Cerebellar nuclear complex (tissue), 1 donor: ENCODE measurements at places on chromosomes 11 and 22.

- DNase-seq: no peak
Measured at GRCh38 chr11:32105871-32106560, 15.1 kb downstream of the RCN1 start.

DNA sequence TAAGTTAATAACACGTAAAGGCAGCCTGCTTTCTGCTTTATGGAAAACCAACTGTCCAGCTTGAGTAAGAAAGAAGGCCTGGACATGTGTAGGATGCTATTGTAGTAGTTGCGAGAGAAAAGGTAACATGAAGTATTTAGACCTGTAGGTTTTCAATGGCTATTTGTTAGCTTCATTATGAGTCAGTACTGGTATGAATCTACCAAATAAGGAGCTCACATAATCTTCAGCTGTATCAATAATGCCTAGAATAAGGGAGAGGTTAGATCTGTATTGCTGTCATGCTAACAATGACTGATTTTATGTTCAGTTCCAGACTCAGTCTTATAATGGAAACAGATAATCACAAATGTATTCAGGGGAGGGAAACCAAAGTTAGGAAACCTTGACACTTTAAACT, 550.3 kb downstream of the CNTN5 start:
- DNase-seq: no peak

DNA sequence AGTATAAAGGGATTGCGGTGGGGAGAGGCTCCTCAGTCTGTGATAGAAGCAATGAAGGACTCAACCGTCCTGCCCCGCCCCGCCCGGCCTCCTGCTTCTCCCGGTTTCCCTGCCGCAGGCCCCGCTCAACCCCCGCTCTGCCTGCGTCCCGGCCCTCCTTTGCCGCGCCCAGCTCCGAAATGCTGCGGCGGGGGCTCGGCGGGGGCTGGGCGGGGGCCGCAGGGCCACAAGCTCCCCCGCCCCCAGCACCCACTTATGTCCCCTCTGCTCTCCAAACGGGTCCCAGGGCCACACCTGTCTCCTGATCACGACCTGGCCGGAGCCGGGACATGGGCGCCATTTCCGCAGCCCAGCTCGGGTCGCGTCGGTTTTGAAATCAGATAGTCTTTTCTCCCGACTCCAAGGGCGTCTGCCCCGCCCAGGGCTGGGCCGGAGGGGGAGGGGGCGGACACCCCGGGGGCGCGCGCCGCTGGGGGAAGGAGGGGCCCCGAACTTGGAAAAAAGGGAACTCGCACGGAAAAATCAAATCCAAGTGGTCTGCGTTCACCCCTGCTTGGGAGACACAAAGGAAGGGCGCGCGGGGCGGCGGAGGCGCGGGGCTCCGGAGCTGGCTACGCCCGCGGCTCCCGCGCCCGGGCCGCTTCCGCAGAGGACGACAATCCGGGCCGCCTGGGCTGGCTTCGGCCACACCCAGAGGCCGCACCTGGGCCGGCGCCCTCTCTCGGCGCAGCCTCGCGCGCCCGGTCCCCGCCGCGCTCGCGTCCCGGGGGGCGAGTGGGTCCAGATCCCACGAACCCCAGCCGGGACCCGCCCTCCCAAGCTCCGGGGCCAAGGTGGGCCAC, 70.6 kb upstream of the EP300 start:
- DNase-seq: peak; percentile 13

DNA sequence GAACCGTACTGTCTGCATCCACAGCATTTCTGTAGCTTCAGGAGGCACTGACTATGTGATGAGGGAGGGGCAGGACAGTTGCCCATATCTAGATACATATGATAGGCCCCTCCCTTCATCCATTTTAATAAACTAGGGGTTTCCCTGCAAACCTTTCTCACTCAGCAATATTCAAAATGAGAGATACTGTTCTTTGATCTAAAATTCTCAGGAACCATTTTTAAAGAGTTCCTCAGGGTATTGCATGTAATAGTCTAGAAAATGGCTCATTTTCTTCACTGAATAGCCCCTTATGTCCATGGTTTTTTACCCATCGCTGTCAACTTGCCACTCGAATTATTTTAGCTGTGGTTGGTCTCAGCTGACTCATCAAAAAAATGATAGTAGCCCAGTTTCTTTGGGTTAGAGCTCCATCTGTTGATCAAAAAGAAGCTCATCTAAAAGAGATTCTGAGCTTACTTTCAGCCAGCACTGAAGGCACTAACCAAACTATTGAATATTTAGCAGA, 37.0 kb upstream of the DNAJB7 start:
- peak; percentile 6 for DNase-seq

DNA sequence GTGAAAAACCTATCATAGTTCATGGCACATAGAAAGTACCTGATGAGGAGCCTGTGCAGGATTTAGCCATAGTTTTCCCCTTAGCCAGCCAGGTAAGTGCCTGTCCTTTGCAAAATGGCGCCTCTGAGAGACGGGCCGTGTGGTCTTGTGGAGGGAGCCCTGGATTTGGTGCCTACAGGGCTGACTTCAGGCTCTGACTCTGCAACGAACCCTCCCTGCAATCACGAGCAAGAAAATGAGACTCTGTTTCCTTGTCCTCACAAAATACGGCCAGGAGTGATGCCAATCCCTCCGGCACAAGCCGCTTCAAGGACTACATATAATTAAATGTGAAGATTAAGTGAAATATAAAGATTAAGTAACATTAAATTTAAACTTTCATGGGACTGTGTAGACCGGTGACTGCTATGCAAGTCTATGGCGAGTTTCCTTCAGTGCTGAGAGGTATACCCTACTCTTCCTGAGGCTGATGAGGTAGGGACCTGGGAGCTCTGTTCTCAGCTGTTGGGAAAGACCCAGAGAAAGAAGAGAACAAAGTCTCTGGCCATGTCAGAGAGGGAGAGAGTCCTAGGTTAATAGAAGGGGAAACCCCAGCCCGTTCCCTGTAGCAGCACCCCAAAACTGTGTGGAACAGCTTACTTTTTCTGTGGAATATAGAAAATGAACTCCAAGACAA, 6.1 kb upstream of the CXCR5 start:
- DNase-seq: no peak

DNA sequence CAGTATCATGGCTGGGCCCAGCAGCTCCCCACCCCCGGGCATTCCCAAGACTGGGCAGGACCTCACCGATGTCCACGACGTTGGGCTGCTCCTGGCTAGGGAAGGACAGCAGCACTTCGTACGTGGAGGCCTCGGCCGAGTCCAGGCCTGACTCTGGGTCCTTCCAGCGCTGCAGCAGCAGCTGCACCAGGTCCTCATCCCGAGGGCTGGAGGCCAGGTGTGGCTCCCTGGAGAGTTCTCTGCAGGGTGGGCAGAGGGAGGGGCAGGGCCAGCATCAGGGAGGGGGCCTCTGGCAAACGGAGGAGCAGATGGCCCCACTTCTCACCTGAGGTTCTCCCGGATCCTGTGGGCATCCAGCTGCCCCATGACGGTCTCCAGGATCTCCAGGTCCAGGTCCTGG, 341 bp downstream of the NAALADL1 start:
- no peak for DNase-seq

DNA sequence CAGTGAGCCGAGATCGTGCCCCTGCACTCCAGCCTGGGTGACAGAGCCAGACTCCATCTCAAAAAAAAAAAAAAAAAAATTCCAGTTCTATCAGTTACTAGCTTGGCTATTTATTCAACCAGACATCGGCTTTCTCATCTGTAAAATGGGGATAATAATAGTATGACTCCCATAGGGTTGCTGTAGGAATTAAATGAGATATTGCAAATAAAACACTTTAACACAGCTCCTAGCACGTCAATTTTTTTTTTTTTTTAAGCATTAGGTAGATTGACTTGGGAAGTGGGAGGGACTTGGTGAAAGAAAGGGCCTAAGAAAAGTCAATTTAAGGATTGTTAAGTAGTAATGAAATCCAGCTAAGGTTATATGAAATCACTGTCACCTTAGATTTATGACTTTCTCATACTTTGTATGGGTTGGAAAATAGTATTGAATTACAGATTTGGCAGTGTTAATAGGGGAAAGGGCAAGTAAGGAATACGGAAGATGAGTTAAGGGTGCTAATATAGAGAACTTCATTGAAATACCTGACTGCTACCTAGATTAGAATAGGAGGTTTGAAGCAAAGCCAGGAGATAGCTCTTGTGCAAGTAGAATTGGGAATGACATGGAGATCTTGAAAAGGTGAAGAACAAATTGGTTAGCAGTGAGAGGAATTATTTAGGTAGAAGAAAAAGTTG, 28.8 kb downstream of the BIRC2 start:
- no peak for DNase-seq

- DNase-seq: no peak
Measured at GRCh38 chr11:68276861-68277260, 5.1 kb upstream of the C11orf24 start.

DNA sequence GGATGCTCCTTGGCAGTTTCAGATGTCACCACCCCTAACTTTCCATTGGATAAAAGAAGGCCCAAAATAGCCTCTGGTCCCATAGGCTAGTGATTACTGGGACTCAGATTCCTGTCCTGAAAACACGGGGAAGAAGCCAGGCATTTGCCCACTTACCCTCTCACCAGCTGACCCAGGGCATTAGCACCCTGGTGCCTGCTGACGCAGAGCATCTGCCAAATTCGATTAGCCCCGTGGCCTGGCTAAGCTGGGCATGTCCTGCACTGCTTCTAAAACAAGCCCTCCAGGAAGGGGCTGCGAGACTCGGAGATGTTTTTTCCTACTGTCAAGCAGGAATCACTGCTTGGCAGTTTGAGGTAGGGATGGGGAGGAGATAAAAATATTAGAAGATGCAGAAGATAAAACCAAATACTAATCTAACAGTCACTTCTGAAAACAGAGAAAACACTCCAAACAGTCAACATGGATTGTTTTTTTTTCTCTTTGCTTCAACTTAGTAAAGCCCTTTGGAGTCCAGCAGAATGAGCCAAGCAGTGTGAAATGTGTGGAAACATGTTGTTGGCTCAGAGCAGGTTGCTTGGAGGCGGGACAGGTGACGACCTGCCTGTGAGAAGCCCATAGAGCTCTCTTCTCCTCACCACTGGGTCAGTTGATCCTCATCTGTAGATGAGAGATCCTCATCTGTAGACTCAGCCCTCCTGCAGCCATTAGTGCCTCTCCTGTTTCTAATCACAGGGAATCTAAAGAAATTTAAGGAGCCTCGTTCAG, 54.0 kb downstream of the BDNF start:
- DNase-seq: no peak

GRCh38 chr11:107957109-107957588, 28.9 kb downstream of the RAB39A start:
- DNase-seq: no peak

DNA sequence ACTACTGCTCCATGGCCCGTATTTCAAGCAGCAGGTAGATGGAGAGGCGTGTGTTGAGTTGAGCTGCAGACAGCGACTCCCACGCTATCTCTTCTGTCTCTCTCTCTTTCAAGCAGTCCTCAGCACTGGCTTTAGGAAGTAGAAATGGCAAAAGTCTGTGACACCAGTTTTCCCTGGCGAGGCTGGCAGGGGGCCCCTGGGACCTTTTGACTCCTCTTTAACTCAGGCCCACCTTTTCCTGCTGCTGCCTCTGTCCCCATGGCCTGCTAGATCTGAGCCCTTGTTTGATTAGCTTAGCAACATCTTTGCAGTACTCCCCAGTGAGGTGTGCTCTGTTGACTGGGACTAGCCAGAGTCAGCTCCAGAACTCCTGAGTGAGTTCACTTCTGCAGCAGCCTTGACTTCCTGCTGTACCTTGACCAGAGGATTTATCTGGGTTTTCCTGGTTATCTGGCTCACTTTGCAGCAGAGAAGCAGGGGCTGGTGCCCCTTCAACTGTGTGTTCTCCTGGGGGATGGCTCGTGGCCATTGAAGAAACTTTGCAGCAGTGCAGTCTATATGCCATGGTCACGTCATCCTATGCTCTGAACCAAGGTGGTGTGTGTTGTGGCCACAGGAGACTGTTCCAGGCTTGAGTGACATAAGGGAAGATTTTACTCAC, 183.9 kb downstream of the DBX1 start:
- DNase-seq: no peak

- DNase-seq: no peak
Measured at GRCh38 chr11:111860257-111860656, 11.1 kb downstream of the ALG9 start.

GRCh38 chr11:47185305-47186075, 744 bp downstream of the PACSIN3 start:
- no peak for DNase-seq

GRCh38 chr11:68099474-68100405, 21.4 kb downstream of the CHKA start:
- DNase-seq: no peak

- no peak for DNase-seq
Measured at GRCh38 chr11:85913513-85913912, 58.3 kb downstream of the CCDC83 start.

- DNase-seq: no peak
Measured at GRCh38 chr11:124865181-124865901, at the start of gene ROBO3. Gene ROBO3, plus strand, starts transcription at chr11:124865432. Its CDS starts 146 bp downstream, at chr11:124865578.

- no peak for DNase-seq
Measured at GRCh38 chr11:30917859-30918478, 331.8 kb upstream of the MPPED2 start.

- DNase-seq: no peak
Measured at GRCh38 chr11:70799386-70799785, 401.1 kb downstream of the CTTN start.

GRCh38 chr11:43537833-43538615, 142.5 kb upstream of the HSD17B12 start:
- no peak for DNase-seq

DNA sequence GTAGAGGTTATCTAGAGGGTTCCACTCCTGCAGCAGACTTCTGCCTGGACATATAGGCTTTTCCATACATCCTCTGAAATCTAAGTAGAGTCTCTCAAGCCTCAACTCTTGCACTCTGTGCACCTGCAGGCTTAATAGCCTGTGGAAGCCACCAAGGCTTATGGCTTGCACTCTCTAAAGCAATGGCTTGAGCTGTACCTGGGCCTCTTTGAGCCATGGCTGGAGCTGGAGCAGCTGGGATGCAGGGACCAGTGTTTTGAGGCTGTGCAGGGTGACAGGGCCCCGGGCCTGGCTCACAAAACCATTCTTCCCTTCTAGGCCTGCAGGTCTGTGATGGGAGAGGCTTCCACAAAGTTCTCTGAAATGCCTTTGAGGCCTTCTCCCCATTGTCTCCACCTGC, 2.9 kb upstream of the NXPE4 start:
- DNase-seq: no peak

DNA sequence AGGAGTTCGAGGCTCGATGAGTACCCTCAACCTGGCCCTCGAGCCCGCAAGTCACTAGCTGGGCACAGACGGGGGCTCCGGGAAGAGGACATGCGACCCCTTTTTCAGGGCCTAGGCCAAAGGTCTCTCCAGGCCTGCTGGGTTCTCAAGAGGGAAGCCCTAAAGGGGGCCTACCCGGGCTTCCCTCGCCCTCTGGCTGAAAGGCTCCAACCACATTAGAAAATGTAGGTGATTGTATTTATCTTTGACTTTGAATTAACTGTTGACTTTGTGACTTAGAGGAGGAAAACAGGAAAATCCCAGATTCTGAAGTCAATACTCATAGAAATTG, 7.3 kb upstream of the PAX6 start:
- no peak for DNase-seq

GRCh38 chr11:72569966-72570892, 104.0 kb downstream of the PDE2A start:
- DNase-seq: no peak

GRCh38 chr22:44173154-44173553, 7.6 kb upstream of the PARVG start:
- DNase-seq: no peak
